ENCODE measurements at places on chromosomes 2 and 18. TPM values are rescaled to one million over a fixed set of nuclear protein-coding genes. Genes with fewer than 3 reads are reported as not detected.

SCN2A gene
- total RNA-seq = 0.06 TPM

RAB6C gene
- total RNA-seq = not detected

LRP2 gene
- total RNA-seq = 1.6 TPM

PAPOLG gene
- 14.6 TPM for total RNA-seq

CSRNP3 gene
- total RNA-seq = not detected

TTC21B gene
- total RNA-seq = 24.1 TPM

CROCC2 gene
- not detected for total RNA-seq

CNDP1 gene
- not detected for total RNA-seq

C1GALT1C1L gene
- 0.31 TPM for total RNA-seq

RRM2 gene
- total RNA-seq = 414 TPM

OTOF gene
- total RNA-seq = 1.1 TPM

HOXD3 gene
- total RNA-seq = not detected

NLRC4 gene
- not detected for total RNA-seq

SEPTIN10 gene
- 0.21 TPM for total RNA-seq

DCDC2C gene
- not detected for total RNA-seq

RGPD6 gene
- 16.6 TPM for total RNA-seq

AMER3 gene
- total RNA-seq = not detected

ABCG8 gene
- not detected for total RNA-seq

ACSL3 gene
- 64.0 TPM for total RNA-seq

TNFRSF11A gene
- 2.4 TPM for total RNA-seq

SNORC gene
- total RNA-seq = 2.4 TPM

CYS1 gene
- not detected for total RNA-seq

SRD5A2 gene
- not detected for total RNA-seq

TMEM163 gene
- not detected for total RNA-seq

COL5A2 gene
- total RNA-seq = 3.3 TPM

LYG1 gene
- total RNA-seq = 0.30 TPM

COLEC12 gene
- total RNA-seq = not detected

TDRD15 gene
- not detected for total RNA-seq

FAM110C gene
- total RNA-seq = 0.16 TPM

TTR gene
- total RNA-seq = not detected

RFTN2 gene
- not detected for total RNA-seq

MYCN gene
- not detected for total RNA-seq

HMSD gene
- 4.4 TPM for total RNA-seq

PKDCC gene
- not detected for total RNA-seq

FAHD2A gene
- total RNA-seq = 33.6 TPM
